Right forelimb (tissue), 1 donor: ENCODE measurements at places on chromosomes 13 and 19.

- DNase-seq, result no peak
These were observed 2.4 kb downstream of the DKKL1 start for GRCh38 chr19:49366110-49366509.

DNA sequence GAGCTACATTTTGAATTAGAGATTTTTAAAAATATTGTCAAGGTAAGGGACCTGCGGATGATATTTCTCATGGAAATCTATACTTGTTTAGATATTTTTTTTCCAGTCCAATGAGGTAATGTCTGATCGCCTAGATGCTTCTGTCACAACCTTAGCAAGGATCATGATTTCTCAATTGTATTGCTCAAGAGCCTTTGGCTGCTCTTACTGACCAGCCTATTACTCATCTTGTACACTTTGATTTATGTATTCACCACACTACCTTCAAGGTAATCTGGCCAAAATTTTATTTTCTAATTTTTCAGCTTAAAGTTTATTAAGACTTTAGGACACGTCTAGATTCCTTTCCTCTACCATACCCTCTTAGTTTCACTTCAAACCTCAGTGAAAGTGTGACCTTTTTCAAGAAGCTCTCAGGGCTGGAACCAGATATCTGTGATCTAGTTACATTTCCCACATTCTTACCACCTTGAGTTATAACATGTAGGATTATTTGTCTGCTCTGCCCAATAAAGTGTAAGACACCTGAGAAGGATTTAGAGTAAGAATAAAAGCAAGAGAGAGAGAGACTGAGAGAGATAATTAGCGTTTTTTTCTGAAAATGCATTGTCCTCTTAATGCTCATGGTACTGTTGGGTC is 197.1 kb downstream of the ITGBL1 start:
- no peak for DNase-seq

GRCh38 chr13:86554066-86554465 is 754.8 kb upstream of the SLITRK6 start:
- no peak for DNase-seq

GRCh38 chr13:48393698-48394085 is 19.2 kb downstream of the LPAR6 start:
- no peak for DNase-seq

- DNase-seq, result peak; percentile 76
These were observed 4.2 kb upstream of the LRRC25 start for GRCh38 chr19:18401580-18402112.

DNA sequence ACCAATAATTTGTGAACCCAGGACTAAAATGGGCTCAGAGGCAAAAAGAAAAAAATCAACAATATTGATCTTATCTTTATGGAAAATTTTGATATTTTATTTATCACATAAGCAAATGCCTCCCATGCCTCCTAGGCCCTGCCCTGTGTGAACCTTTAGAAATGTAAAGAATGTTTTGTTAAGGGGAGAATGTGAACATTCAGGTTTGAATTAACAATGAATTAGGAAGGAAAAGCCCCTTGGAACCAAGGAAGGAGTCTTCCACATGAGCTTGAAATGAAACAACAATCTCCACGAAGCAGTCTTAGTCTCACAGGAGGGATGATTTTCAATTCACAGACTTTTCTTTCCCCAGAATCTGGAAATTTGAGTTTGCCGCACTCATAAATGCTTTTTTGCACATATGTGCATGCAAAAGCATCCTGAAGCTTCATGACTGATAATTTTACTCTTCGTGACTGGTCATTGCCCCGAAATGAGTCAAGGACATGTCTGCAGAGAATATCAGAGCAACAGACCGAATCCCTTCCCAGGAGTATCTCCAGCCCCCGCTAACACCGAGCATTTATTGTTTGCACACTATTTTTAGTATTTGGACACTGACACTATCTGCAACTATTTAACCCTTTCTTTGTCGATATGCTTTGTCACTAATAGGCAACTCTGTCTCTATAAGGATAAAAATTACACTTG is 135.2 kb downstream of the DCT start:
- DNase-seq, result no peak

DNA sequence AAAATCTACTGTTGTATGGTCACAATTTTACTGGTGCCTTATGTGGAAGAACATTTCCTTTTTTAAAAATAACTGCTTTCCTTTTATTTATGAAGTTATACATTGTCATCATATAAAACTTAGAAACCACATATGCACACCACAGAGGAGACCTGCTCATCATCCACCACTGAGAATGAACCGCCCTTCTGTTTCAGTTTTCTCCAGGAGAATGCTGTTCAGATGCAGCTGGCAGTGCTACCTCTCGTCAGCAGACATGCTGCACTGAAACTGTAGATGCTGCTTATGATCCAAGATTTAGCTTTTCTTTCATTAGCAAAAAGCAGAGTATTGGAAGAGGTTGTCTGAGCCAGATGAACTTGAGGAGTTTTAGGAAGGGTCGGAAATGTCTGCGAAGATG is 10.1 kb downstream of the SLC25A15 start:
- no peak for DNase-seq

DNA sequence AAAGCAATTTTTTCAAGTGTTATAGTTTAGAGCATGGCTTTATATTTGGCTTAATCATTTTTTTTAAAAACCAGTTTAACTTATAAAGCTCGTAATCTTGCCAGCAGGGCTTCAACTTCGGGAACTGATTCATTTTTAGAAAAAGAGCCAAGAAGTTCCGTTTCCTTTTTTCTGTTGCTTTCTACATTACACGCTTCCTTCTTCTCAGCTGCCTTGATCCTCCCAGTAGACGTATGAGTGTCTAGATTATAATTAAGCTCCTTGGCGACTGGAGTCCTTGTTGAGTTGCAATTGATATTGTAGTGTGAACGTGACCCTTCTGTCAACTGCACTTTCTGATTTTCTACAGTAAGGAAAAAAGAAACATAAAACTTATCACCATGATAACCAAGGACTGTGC is 497.2 kb downstream of the DIAPH3 start:
- DNase-seq, result no peak

GRCh38 chr19:49802836-49803528 is 10.1 kb downstream of the FUZ start:
- no peak for DNase-seq

- no peak for DNase-seq
These were observed 151.0 kb downstream of the DLEU7 start for GRCh38 chr13:50692396-50692915.

DNA sequence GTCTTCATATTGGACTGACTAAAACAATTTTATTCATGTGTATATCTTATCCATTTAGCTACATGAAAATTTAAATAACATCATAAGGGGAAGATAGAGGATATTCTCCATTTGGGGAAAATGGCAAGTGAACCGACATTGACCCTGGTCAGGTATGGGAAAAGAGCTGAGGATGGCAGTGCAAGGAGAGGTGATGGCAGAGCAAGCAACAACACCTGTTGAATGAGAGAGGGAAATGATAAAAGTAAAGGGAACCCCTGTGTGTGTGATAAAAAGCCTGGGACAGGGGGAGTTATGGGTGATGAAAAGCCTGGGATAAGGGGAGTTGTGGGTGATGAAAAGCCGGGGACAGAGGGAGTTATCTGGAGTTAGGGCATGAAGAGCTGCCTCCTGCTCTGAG is 4.0 kb downstream of the CLC start:
- no peak for DNase-seq

DNA sequence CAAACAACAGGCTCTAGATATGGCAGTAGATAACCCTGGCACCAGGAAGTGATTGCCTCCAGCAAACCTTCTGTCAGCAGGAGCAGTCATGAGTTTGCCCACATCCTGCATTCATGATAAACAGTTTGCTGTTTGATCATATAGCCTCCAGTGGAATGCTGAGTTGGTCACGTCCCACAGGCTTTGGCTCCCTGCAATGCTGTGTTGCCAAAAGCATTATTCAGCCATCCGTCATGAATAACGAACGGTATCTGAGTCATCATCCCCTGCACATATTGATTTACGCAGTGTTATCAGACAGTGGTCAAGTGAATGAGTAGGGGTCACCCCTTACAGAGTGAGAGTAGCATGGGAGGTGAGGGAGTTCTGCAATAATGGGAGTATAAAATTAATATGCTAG is 21.9 kb upstream of the ZNF432 start:
- no peak for DNase-seq

DNA sequence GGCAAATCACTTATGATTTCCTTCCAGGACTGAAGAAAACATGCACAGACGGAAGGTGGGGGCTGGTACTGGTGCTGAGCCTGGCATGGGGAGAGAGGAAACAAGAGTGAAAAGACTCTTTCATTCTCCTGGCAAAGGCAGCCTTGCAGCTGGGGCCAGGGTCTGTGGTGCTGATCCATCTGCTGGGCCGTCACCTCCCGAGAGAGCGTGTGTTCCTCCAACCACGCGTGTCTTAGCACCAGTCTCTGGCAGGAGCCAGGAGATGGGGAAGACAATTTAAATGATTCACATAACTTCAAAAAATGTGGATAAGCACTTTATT is 23.9 kb upstream of the SPART start:
- no peak for DNase-seq

DNA sequence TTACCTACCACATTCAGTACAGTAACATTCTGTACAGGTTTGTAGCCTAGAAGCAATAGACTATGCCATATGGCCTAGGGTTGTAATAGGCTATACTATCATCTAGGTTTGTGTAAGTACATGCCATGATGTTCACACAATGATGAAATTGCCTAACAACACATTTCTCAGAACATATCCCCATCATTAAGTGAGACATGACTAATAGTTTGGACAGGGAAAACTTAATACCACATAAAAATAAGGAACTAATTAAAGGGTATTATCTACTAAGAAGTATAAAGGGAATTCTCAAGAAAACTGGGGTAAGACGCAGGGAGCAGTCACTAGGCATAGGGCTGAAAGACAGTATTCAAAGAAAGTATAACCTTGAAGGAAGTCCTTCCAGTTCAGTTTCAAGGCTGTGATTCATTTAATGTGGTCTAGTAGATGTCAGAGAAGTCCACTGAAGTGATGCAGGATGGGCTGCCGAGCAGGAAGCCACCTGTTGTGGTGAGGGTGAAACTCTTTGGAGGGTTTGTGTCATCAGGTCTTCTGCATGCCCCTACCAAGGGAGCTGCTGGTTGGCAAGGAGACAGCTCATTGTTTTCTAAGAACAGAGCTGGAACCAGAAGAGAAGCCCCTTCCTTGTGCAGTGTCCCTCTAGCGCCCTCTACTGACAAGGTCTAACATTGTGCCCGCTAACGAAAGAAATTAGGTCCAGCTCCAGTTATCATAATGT is 122.9 kb downstream of the OLFM4 start:
- peak; percentile 50 for DNase-seq

DNA sequence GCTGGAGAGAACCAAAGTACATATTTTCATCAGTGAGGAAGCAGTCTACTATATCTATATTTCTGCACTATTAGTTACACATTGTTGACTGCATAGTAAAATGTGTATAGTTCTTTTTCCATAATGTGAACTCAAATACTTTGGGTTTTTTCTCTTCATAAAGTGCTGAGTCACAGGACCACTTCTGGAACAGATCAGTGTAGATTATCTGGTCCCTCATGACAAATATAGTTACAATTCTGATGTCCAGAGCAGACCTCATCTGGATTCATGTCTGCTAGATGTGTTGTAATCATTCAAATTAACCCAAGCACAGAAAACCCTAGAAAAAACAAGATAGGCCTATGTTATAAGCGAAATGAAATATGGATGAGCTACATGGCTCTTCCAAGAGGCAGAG is 171.4 kb downstream of the SUCLA2 start:
- no peak for DNase-seq

GRCh38 chr13:40786568-40786996 is 2.8 kb upstream of the SLC25A15 start:
- DNase-seq, result no peak

DNA sequence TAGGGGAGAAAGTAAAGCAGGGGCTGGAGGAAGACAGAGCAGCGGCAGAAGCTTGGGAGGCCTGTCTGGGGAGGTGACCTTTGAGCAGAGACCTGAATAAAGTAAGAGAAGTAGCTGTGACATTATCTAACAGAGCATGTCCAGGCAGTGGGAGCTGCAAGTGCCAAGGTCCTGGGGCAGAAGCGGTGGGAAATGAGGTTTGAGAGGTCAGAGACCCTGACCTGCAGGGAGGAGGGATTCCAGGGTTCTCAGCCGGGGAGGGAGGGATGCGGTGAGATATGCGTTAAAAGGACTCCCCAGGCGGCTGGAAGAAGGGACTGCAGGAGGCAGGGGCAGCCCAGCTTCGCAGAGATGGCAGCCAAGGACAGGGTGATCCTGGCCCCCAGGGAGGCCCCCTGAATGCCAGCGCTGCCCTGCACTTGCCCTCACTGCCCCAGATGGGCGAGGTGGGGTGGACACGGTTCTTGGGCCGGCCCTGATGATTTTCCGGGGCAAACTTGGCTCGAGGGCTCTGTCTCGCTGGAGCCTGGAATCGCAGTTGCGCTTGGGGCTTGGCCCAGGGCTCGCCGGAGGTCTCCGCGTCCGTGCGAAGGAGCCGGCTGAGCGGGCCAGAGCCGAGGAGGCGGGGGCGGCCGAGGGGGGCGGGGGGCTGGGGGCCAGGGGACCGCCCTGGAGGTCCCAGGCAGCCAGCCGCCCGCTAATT is 3.2 kb downstream of the CRLF1 start:
- DNase-seq, result no peak

DNA sequence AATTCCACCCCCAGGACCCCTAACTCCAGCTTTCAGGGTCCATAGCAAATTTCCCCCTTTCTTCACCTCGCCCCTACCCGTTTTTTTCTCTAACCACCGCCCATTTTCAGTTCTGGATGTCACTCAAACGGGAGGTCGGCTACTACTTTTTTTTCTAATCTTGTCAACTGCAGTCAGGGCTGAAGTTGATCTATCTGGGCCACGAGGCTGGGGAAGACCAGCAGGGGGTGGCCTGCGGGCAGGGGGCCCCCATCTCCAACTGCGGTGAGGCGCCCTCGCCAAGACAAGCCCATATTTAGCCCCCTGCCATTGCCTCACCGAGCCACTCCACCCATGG is 748 bp downstream of the LHFPL6 start:
- DNase-seq, result no peak

DNA sequence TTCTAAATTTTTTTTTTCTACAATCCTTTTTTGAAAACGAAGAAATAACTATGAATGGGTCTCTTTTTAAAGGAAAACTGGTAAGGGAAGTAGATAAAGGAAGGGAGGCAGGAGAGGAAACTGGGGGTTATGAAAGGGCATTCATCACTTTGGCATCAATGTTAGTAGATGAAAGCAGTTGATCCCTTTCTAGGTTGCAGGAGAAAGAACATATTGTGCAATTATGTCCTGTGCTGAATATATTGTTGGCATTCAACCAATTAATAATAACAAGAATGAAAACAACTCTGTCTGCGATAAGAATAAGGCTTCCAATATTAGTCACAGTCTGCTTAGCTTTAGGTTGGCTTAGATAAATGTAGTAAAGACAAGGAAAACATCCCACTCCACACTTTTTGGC is 796.8 kb upstream of the KLHL1 start:
- no peak for DNase-seq

GRCh38 chr13:27043013-27043412 is 128.6 kb downstream of the USP12 start:
- DNase-seq, result peak; percentile 65
